ENCODE measurements at places on chromosomes 3 and 15. TPM values are rescaled to one million over a fixed set of nuclear protein-coding genes. Genes with fewer than 3 reads are reported as not detected.

DNA sequence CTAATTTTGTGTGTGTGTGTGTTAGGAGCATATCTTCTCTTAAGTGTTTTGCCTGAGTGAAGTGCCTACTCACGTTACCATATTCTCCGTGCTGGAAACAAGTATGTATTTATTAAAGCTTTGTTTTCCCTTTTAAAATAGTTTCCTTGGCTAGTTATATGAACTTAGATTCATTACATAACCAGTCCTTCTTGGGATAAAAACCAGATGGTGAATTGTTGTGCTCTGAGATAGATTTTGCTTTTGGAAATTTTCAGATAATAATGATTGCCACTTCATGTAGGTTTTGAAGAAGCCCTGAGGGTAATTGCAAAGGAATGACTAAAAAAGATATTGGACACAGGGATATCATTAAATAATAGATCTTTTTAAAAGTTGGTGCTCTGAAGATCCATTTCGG lies 390.2 kb upstream of the SGO1 start:
- no peak for DNase-seq

DNA sequence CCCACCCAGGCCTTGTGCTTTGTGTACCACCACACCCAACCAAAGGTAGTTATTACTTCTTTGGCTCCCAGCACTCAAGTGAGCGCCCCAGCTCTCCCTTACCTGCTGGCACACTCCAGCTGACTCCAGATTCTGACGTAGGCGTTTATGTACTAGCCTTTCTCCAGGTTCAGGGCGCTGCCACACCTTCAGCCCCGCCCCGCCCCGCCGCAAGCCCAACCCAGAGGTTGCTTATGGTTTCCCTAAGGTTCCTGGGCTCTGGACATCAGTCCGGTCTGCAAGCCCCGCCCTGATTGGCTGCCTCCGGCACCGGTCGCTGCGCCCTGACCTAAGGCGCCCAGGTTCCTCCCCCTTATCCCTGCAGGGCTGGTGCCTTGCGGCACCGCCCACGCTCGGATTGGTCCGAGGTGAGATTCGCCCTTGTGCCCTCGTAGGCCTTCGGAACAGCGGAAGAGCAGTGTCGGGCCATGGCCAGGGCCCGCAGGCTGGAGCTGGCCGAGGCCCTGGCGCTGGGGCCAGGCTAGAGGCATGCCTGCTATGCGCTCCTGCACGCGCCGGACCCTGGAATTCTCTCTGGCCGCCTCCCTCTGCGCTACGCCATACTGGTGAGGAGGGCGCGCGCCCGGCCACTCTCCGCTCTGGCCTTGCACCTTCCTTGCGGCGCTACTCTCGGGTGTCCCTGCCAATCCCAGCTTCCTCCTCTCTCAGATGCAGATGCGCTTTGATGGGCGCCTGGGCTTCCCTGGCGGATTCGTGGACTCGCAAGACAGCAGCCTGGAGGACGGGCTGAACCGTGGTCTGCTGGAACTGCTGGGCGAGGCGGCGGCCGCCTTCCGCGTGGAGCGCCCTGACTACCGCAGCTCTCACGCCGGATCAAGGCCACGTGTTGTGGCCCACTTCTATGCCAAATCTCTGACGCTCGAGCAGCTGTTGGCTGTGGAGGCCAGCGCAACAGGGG lies 19.8 kb upstream of the NUDT16 start:
- DNase-seq, result peak; percentile 98

DNA sequence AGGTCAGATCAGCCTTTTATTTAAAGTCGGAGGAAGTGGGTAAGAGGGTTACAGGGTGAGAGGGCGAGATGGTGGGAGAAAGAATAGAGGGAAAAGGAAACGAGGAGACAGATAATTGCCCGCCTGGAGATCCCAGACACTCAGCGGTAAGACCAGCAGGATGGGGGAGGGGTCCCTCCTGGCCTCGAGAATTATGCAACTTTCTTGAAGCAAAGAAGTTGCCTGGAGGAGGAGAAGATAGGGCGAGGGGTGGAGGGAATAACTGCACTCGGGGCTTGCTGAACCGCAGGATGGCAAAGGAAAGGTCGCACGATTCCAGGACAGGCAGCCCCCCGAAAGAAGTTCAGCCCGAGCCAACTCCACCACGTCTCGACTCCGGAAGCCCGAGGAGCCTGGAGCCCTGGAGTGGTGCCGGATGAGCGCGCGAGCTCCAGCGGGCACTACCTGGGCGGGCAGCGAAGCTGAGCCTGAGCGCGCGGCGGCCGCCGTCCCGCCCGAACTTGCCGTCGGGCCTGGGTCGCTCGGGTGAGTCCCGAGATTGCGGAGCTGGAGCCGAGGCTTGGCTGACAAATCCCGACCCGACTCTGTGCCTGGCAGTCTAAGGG lies 402 bp downstream of the WWTR1 start:
- DNase-seq, result peak; percentile 71

DNA sequence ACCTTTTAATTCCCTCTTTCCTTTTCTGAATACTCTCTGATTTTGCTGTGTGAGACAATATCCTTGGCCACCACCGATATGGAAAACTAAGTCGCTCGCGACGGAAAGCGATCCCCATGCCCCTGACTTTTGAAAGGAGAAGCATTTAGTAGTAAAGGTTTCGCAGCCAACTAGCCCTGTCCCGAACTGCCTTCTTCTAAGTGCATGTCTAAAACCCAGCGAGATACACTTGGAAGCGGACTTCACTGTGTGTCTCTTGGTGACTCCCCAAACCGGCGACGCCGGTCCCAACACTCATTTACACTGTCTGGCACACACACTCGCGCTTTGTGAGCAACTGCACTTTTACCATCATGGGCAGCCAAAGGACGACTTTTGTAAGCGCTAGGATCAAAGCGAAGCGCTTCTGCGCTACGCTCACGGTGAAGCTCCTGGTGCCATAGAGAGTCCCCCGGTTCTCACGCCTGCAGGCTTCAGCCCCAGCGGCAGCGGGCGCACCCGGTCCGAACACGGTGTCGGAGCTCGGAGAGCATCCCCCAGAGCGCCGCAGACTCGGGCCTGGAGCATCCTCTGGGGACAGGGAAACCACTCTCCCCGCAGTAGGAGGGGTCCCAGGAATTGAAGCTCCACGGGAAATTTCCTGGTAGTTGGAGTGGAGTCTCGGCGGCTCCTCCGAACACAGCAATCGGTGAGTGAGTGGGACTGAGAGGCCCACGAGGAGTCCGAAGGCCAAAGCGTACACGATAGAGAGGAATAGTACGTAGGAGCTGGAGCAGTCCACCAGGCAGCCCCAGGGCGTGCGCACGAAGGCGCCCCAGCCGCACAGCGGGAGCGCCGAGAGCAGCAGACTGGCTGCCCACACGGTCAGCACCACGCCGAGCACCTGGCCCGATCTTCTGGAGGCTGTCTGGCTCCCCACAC lies 1.4 kb downstream of the GPR149 start:
- DNase-seq, result peak; percentile 72

The ADAMTSL3 gene
- total RNA-seq, result 0.87 TPM

The TIGIT gene
- not detected for total RNA-seq

DNA sequence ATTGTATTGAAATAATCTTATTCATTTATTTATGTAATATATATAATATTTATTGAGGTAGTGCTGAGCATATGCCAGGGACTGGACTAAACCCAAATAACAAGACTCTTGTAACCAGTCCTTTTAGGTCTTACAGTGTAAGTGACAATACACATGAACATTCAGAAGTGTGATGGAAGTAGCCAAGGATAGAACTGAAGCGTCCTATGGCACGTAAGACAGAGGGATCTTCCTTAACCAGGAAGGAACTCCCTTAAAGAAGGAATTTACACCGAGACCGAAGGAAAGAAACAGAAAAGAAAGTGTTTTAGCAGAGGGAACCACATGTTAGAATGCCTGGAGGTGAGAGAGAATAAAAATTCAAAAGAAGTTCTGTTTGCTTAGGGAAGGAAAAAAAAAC lies 23.6 kb upstream of the CLDN1 start:
- no peak for DNase-seq

- DNase-seq, result no peak
Observed at GRCh38 chr3:49305608-49306007, 28.6 kb upstream of the C3orf62 start.

The GOLGA8J gene
- not detected for total RNA-seq

DNA sequence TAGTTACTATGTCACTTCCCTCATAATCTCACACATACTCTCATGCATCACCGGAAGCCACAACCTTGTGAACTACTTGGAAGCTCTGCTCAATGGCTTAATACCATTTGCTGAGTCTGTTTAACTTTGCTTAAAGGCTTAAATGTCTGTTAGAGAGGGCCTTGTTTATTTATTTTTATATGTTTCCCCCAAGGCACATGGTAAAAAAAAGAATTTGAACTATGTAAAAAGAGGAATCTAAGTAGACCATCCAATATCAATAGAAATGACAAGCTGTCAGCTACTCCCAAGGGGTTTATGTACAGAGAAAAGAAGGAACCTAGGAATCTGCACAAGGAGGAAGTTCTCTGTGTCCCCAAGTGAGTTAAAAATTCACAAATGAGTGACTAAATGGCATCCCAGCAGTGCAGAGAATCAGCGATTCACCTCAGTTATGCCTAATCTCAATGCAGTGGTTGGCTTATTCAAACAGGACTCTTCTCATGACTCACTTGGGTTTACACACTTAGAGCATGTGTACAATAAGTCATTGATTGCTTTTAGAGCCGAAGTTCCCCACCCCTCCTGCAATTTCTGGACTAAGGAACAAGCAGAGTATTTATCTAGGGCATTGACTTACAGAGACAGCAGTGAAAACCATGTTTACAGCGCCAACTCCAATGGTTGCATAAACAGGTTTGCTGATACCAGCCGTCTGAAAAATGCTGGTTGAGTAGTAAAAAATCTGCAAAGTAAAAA lies 24.4 kb downstream of the SLC2A2 start:
- no peak for DNase-seq

DNA sequence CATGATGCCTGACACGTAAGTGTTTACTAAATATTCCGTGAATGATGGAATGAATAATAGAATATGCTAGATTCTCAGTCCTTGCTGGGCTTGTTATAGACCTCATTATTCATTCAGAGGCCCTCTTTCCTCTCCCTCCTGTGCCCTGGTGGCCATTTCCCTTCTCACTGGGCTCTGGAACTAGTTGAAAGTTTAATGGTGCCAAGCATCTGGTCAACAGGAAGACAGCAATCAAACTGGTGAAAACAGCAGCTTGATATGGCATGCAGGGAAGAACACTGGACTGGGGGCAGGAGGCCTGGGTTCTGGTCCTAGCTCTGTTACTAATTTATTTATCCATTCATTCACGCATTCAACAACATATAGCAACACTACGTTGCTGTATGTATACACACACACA lies 3.7 kb upstream of the APOD start:
- no peak for DNase-seq

GRCh38 chr3:29594261-29594660 lies 313.4 kb downstream of the RBMS3 start:
- DNase-seq, result no peak

- DNase-seq, result no peak
Observed at GRCh38 chr15:35181538-35181937, 96.4 kb upstream of the NANOGP8 start.

DNA sequence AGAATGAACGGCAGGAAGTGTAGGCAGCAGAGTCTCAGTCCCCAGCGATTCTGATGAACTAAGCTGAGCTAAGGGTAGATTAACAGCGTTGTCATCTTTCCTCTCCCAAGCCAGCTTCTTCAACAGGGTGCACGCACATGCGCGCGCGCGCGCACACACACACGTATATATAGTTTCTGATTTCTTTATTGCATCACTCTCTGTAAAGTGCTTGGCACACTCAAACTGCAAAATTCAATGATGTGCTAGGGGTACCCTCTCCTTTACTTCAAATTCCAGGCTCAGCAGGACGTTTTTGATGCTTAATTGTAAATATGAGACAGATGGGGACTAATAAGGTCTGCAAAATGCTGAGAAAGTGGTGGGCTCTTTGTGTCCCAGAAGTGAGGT lies 26.1 kb upstream of the VPS8 start:
- no peak for DNase-seq

The CADPS gene
- total RNA-seq, result 16.4 TPM

GRCh38 chr3:129656659-129657247 lies 50.3 kb upstream of the PLXND1 start:
- peak; percentile 33 for DNase-seq

DNA sequence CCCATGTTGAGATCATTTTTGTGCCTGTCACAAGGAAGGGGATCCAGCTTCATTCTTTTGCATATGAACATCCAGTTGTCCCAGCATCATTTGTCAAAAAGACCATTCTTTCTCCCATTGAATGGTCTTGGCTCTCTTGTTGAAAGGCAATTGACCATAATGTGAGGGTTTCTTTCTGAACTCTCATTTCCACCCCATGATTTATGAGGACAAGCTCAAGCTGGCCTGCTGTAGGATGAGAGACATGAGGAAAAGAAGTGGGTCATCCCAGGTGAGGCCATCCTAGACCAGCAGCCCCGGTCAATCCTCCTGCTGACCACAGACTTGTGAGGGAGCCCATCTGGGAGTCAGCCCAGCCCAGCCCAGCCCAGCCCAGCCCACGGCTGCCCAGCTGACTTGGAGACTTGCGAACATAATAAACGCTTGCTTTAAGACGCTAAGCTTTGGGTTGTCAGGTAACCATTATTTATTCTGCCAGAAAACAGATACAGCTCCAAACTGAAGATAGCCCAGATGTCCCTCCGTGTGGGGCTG lies 69.0 kb downstream of the LINGO1 start:
- DNase-seq, result no peak

The MEX3B gene
- total RNA-seq, result 15.7 TPM

The C3orf49 gene
- total RNA-seq, result not detected

The HRG gene
- total RNA-seq, result not detected

DNA sequence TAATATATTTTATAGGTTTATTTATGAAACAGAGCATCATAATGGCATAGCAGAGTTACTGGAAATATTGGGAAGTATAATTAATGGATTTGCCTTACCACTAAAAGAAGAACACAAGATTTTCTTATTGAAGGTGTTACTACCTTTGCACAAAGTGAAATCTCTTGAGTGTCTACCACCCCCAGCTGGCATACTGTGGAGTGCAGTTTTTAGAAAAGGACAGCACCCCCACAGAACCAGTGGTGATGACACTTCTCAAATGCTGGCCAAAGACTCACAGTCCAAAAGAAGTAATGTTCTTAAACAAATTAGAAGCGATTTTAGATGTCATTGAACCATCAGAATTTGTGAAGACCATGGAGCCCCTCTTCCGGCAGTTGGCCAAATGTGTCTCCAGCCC lies 58.1 kb downstream of the DNAH1 start:
- no peak for DNase-seq

- peak; percentile 94 for DNase-seq
Observed at GRCh38 chr3:169147238-169148008, 516.1 kb downstream of the MECOM start.

DNA sequence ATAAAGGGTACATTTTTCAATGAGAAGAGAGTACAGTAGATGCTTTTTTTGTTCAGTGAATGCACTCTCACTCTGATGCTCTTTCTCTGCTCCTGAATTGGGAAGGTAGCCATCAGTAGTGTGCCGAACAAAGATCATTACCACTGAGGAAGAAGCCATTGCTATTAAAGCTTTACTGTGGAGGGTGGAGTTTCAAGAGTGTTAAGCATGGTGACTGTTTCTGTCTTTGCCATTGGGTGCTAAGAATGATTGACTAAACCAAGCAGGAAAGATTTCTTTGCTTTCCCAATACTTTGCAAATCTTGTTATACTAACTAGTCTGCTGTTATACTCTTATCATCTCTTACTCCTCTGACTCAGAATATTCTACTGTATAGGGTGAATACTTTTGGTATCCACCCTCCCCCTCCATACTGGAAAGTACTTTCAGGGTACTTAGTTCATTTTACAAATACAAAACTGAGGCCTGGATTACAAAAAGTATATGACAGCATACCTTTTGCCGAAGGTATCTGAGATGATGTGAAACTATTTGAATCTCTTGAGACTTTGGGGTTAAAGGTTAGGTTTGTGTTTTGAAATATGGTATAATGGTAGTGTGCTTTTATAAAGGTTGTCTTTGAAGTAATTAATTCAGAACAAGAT lies 1.7 kb downstream of the RAB11A start:
- peak; percentile 31 for DNase-seq

Measured in GM23338 (cell line).